NCI-H146 (cell line): ENCODE measurements at places on chromosomes 7 and 10.

DNA sequence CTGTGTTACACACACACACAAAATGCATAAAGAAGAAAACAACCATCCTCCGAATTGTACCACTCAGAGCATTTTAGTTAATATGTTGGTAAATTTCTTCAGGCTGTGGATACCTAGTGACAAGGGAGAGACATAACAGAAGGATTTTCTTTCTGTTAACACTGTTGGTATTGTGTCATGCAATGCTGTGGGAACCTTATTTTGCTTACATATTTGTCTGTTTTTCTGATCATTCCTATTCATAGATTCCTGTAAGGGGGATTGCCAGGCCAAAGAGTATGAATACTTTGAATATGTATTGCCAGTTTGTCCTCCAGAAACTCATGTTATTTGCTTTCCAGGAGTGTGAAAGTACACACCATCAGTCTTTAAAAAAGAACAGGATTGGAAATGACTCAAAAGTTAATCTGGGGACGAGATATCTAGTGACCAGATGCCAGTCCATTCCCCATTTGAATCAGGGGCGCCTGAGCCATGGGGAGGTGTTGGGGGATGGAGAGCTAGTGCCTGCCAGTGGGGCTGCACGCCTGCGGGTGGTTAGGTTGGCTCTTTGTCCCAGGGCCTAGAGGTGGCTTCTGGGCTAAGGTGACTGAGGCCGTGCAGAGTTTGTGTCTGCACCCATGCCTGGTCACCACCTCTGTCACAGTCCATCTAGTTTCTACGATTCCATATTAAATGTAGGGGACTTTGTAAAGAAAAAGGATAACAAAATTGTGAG lies 142.0 kb downstream of the PTPN20 start:
- no peak for DNase-seq

GRCh38 chr10:6273351-6273750 lies 70.6 kb downstream of the PFKFB3 start:
- DNase-seq, result no peak

- DNase-seq, result no peak
Measured at GRCh38 chr10:126618466-126618865, 52.0 kb downstream of the C10orf90 start.

- DNase-seq, result no peak
Measured at GRCh38 chr10:65993451-65993850, 932.4 kb upstream of the LRRTM3 start.

DNA sequence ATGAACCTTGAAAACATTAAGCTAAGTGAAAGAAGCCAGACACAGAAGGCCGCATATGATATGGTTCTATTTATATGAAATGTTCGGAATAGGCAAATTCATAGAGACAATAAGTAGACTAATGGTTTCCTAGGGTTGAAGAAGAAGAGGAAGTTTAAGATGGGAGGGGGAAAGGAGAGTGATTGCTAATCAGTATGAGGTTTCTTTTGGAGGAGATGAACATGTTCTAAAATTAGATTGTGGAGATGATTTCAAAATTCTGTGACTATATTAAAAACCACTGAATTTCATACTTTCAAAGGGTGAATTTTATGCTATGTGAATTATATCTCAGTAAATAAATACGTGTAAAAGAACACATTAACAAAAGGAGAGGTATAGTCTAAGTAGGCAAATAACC lies 176.4 kb upstream of the HPS1 start:
- no peak for DNase-seq

DNA sequence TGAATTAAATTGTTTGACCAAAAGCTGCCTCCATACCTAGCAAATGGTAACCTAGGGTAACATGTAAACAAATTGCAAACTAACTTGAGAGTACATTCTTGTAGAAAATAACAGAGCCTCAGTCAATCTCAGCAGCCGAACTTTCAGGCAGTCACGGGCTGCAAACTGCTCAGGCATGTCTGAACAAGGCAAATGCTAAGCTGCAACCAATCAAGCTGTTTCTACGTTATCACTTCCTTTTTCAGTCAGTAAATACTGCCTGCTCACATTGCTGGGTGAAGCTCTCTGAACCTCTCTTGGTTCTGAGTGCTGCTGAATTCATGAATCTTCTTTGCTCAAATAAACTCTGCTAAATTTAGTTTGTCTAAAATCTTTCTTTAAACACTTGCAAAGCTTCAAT lies 1212.4 kb downstream of the SORCS1 start:
- DNase-seq, result peak; percentile 61

GRCh38 chr7:72097226-72097625 lies 314.9 kb downstream of the CALN1 start:
- DNase-seq, result no peak

- no peak for DNase-seq
Measured at GRCh38 chr7:114575098-114575497, 160.5 kb downstream of the FOXP2 start.

DNA sequence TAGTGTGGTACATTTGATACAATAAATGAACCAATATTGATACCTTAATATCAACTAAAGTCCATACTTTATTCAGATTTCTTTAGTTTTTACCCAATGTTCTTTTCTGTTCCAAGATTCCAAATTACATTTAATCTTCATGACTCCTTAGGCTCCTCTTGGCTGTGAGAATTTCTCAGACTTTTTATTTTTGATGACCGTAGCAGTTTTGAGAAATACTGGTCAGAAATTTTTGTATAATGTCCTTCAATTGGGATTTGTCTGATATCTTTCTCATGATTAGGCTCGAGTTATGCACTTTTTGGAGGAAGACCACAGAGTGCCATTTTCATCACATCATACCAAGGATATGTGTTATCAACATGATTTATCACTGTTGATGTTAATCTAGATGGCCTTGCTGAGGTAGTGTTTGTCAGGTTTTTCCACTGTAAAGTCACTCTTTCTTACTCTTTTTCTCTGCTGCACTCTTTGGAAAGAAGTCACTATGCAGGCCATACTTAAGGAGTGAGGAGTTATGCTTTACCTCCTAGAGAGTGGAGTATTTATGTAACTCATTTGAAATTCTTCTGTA lies 12.9 kb upstream of the ENTPD1 start:
- DNase-seq, result no peak

- DNase-seq, result no peak
Measured at GRCh38 chr10:17802976-17803375, 6.2 kb upstream of the MRC1 start.

DNA sequence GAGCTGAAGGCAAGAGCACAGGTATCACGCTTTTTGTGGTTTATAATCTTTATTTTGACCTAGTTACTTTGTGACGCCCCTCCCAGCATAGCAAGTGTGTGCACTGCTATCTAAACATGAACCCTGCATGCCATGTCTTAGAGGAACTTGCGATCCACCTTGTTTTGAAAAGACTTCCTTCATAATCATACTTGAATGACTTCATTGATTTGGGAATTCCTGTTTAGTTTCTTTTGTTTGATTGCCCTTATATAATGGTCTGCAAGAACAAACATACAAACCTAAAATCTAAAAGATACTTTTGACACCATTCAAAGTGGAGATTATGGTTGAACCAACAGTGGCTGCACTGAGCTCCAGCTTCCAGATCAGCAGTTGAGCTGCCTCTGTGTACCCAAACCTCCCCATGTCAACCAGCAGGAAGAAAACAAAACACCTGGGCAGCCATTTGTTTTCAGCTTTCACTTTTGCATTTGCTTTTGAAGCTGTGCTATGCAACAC lies 132.6 kb downstream of the CELF2 start:
- DNase-seq, result no peak
